Activated CD4-positive, CD25-positive, alpha-beta regulatory T cell (primary cell): ENCODE measurements at places on chromosomes 11 and 22.

GRCh38 chr11:118136801-118137200, 15.8 kb downstream of the SCN4B start:
- DNase-seq = no peak

- peak; percentile 20 for DNase-seq
These were observed at the start of gene MAPK8IP1 for GRCh38 chr11:45885274-45885920. Gene MAPK8IP1 (plus strand): TSS chr11:45885651. CDS start chr11:45885821, 170 bp downstream.

DNA sequence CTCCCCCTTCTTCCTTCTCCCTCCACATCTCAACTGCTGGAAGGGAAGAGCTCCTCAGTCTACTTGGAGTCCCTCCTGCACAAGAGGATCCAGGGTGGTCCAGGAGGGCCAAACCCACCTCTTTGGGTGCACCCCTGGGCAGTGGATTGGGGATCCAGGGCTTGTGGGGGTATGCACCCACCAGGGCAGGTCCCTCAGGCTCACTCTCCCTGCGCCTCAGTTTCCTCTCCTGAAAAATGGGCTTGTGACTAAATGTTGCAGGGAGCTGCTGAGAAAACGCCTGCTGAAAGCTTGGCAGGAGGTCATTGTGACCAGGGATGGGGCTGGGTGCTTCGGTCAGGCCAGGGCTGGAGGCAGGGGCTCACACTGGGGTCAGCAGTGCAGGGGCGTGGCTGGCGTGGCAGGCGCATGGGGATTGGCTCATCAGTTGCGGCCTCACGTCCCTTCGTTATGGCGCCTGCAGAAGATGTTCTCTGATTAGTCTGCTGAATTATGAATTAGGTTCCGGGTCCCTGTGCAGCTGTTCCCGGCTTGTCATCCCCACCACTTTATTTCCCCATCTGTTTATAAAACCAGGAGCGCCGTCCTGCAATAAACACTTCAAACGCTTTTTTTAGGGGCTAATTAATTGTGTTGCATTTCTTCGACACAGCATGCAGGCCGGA, 25.7 kb upstream of the CCDC188 start:
- no peak for DNase-seq

DNA sequence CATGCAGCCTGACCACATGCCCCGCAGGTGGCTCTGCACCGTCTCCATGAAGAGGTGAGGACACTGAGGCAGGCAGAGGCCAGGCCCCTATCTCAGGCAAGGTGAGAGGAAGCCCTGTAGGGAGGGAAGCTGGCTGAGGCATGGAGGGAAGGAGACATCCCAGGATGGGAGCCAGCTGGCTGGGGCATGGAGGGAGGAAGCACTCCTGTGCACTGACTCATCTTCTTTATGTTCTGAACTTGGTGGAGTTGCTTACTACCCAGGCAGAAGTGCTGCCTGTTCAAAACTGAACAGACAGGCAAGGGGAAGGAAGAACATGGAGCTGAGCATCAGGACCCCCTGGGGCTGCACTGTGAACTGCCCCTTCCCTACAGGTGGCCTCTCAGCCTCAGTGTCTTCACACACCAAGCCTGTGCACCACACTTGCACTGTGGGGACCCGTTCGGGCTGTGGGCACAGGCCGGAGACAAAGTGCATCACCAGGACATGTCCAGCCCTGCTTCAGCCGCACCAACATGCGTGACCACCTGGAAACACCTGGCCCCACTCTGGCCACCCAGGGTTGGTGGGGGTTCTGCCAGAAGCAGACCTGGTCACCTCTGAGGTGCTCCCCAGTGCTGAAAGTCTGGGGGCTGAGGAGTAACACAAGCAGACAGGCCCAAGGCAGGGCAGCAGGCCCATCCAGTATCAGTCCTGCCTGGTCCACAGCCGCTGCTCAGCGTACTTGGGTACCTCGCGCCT, 55.5 kb downstream of the DGCR2 start:
- DNase-seq = no peak

DNA sequence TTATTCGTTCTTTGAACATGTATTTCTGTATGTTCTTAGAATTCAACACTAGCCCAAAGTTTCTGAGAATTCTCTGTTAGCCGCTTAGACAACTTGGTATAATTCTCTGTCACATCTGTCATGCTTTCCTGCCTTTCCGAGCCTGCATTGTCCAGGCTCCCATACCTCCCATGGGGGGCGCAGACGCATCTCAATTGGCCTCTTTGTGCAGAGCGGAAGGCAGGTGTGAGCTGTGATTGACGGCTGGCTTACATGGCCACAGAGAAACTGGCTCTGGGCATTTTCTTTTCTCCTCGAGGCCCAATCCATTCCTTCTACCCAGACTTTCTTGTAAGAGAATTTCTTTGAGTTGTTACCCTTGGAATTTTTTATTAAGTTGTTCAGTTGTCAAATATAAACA, 132.7 kb upstream of the SESN3 start:
- DNase-seq = no peak
